Stimulated activated CD8-positive, alpha-beta memory T cell treated with anti-CD3 and anti-CD28 coated beads, Interleukin-7, amount 100 ng/mL, for 48 hours (primary cell): ENCODE measurements at places on chromosomes 7 and 10.

DNA sequence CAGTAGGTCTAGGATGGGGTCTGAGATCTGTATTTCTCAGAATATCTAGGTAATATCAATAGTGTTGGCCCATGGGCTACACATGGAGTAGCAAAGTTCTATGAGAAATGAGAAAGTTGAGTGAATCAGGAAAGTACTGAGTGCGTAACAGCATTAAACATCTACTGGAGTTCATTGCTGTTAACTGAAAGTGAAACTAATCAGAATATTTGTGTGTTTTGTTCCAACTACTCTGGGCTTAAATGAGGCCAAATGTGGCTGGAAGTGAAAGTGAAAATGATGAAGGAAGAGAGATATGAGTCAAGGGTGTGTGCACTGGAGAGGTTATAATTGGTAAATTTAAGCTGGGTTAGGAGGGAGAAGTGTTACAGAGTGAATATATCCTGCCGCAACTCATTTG is 46.5 kb downstream of the TMEM106B start:
- no peak for DNase-seq

DNA sequence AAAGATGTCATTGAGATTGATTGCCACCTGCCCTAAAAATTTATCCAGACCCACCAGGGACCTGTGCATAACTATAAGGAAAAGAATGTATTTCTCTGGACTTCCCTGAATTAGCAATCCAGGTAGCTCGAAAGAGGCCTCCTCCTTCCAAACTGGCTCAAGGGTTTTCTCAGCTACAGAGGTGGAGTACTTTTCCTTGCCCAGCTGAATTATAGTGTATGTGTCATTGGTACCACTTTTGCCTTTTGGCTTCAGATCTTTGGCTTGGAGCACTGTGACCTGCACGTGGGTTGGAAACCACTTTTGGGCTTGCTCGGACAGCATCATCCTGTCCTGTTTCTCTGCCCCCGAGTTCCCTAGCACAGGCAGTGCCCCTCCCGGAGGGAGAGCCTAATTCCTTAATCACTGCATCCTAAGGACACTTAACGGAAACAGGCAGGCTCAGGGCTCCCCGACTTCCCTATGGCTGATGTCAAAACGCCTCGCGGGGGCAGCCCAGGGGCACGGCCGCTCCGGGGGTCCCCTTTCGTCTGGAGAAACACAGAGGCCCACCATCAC is 825 bp downstream of the RAB11FIP2 start:
- DNase-seq: no peak

GRCh38 chr7:108419961-108420908 is 36.0 kb downstream of the NRCAM start:
- no peak for DNase-seq

GRCh38 chr10:14162629-14163344 is 167.9 kb downstream of the FRMD4A start:
- DNase-seq: no peak

DNA sequence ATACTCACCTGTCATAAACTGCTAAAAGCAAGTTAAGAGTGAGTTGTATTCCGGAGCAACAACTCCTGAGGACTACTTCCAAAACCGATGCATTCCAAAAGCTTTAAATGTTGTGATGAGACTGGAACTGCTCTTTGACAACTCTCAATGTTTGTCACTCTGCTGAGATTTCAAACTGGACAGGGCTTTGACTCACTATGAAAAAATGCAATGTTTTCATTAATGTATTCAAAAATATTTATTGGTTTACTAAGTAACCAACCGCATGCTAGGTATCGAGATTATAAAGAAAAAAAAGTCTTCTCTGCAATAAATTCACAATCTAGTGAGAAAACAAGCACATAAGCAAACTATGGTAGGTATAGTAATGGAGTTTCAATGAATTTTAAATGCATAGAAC is 107.9 kb upstream of the GNAI1 start:
- DNase-seq: no peak

GRCh38 chr10:89183571-89183970 is 23.5 kb downstream of the CH25H start:
- no peak for DNase-seq

DNA sequence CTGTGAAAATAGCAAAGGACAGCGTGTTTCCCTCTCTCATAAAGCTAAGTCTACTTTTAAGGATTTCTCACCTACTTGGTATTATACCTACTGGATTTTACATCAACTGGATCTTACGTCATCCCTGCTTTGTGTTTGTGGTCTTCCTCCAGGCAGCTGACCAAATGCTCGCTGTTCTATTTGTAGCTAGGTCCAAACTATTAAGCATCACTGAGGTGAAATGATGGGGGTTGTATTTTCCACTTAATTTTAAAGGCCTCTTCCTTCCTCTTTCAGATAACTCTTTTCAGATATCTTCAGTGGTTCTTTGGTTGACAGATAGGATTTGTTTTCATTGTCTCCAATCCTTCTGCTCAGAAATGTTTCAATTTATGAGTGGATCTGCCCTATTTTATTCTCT is 169.7 kb downstream of the RNLS start:
- DNase-seq: no peak

GRCh38 chr7:74493295-74493694 is 39.6 kb downstream of the GTF2IRD1 start:
- DNase-seq: no peak

GRCh38 chr10:44849936-44850335 is 61.2 kb upstream of the TMEM72 start:
- no peak for DNase-seq

GRCh38 chr10:29861811-29862505 is 197.4 kb downstream of the JCAD start:
- no peak for DNase-seq

GRCh38 chr10:63423494-63423893 is 42.3 kb downstream of the JMJD1C start:
- no peak for DNase-seq

DNA sequence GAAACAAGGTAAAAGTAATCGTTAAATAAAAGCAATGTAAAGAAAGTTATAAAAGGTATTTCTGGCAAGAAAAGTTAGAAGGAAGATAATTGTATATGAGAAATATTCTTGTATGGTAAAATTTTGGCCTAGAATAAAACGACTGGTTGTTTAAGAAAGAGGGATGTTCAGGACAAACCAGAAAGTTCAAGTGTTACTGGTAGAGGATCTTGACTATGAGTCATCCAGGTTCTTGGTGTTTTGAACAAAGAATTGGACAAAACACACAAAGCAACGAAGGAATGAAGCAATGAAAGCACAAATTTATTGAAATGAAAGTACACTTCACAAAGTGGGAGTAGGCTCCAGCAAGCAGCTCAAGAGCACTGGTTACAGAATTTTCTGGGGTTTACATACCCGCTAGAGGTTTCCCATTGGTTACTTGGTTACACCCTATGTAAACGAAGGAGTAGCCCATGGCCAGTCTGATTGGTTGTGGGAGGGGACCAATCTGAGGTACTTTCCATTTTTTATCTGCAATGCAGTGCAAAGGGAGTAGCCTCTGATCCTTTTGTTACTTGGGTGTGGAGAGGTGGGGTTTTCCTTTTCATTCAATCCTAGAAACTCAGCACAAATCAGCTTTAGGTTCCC is 22.4 kb upstream of the GARS1 start:
- DNase-seq: no peak

GRCh38 chr10:17474595-17475323 is 20.4 kb upstream of the ST8SIA6 start:
- DNase-seq: no peak

DNA sequence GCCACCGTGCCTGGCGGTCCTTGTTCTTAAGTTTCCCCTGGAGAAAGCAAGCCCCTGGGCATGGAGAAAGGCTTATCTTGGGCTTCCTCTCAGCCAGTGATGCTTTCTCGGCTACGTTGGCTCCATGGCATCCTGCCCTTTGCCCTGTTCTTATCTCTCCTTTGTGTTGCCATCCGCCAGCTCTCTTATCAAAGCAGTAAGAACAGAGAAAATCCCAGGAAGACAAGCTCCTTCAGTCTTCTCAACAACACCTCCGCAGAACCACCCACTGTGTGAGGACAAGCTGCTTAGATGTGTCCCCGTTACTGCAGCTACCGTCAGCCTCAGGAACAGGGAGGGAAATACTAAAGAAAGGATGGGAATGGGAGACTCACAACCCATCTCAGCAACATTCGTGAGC is 3.3 kb downstream of the PLEKHS1 start:
- DNase-seq: no peak
